Stimulated activated CD4-positive, alpha-beta T cell treated with anti-CD3 and anti-CD28 coated beads, Interleukin-2, amount 100 ng/mL, for 4 hours (primary cell): ENCODE measurements at places on chromosomes 2 and 18.

GRCh38 chr2:239855863-239856587, 169.1 kb downstream of the NDUFA10 start:
- DNase-seq = no peak

- no peak for DNase-seq
Measured at GRCh38 chr2:83944191-83944590, 514.9 kb downstream of the SUCLG1 start.

GRCh38 chr18:53534695-53535094, 689.8 kb downstream of the MBD2 start:
- DNase-seq = no peak

GRCh38 chr2:142591420-142591819, 286.0 kb upstream of the KYNU start:
- no peak for DNase-seq

DNA sequence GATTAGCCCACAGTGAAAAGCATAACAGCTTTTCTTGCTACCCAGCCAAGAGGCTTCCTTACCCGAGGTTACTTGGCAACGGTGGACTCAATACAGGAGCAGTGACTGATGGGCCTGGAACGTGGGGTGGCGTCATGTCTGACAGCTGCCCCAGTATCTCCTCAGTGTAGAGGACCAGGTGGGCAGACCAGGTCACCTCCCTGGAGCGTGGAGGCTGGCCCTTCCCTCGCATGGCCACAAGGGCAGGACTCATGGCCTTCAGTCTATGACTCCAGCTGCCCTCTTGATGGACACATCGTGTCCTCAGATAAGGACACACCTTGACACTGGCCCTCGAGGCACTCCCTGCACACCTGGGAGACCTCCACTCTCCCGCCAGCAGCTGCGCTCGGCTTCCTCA, 6.4 kb downstream of the ASPRV1 start:
- no peak for DNase-seq

GRCh38 chr2:238082151-238082550, 18.0 kb upstream of the ESPNL start:
- DNase-seq = no peak

DNA sequence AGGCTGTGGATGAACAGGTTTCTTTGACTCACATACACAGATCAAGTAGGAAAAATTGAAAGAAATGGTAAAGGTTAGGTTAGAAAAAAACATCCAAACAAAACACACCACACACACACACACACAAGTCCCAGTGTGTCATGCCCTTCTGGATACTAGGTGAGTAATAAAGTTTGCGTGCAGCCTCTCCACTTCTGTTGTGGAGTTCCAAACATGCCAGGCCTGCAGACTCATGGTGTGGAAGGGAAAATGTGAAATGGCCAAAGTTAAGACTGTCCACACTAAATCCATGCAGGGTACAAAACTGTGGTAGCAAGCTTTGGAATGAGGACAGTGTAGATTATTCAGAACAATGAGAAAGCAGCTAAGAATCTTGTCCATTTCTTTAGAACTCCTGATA, 114.6 kb downstream of the IKZF2 start:
- no peak for DNase-seq

DNA sequence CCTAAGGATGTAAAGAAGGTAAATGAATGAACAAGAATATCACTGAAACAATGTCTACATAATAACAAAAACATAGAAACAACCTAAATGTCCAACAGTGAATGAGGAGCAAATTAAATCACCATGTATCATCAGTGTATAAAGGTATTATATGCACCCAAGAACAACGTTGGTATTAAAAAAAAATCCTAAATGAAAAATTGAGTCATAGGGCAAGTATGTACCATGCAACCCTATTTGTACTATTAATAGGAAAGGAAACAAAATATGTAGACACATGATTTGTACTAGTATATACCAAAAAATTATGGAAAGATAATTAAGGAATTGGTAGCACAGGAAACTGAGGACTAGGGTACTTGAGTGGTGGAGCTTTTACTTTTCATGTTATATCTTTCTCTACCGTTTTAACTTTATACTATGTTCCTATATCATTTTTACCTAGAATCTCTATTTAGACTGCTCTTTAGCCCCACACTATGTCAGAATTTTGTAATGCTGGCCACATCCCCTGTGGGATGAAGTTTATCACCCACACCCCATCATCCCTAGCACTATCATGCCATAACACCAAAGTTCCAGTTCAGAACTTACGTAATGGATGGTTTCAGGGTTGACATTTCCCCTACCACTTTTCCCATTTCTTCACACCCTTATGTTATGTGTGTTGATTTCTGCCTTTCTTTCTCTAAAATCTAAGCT, 25.6 kb downstream of the IKZF2 start:
- no peak for DNase-seq

GRCh38 chr2:174338147-174338605, 3.4 kb downstream of the SP9 start:
- DNase-seq = no peak

- DNase-seq = no peak
Measured at GRCh38 chr2:64213532-64214275, 69.5 kb upstream of the PELI1 start.

DNA sequence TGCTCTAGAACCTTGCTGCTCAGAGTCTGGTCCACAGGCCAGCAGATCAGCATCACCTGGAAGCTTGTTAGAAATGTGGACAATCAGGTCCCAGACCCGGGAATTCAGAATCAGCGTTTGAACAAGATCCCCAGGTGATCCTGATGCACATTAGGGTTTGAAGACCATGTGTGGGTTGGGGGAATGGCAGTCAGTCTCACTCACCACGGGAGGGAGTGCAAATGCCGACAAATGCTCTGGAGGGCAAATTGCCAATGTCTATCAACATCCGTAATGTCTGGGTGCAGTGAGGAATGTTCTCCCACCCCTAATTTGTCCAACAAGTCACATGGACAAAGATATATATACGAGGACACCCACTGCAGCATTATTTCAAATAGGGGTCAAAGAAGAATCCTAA, 34.5 kb downstream of the INPP5D start:
- no peak for DNase-seq

DNA sequence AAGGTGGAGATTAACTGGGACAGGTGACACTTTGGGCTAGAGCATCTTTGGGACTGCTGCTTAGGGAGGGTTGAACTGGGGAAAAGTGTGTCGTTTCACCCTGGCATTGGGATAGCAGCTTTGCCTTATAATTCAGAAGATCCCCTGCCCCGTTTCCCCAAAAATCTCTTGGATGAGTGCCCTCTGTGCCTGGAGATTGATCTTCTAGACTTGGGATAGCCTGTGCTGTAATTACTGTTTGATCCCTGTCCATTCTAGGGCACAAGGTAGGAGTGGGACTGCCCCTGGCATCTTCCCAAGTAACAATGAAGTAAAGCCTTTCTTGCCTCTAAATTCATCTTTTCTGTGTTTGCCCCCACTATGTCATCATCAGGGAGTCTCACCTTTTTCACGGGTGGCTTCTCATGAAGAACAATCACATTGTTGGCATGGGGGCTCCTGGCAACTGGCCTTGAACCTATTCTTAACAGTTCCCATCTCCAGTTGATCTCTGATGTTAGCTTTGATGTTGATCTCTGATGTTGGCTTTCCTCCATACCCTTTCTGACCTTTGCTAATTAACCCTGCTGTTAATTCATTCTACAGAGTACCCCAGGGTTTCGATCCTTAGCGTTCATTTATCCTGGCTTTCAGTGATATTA, 21.6 kb downstream of the MTHFD2 start:
- no peak for DNase-seq

- no peak for DNase-seq
Measured at GRCh38 chr2:144679942-144680341, 160.0 kb upstream of the ZEB2 start.

DNA sequence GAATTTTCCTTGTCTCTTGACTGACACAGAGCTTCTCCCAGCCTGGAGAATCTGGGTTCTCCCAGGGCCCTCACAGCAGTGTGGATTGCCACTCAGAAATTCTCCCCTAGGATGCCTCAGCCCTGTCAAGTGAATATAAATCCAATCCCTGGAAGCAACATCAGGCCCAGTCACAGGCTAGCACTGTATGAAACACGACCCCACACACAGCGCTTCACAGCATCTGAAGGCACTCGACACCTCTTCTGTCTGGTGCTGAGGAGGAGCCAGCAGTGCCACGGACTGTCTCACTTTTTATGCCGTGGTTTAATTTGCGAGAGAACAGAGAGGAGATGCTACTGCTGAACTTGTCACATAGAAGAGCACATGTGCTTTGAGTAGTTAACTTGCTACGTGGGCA, 164.5 kb downstream of the NAPG start:
- no peak for DNase-seq

DNA sequence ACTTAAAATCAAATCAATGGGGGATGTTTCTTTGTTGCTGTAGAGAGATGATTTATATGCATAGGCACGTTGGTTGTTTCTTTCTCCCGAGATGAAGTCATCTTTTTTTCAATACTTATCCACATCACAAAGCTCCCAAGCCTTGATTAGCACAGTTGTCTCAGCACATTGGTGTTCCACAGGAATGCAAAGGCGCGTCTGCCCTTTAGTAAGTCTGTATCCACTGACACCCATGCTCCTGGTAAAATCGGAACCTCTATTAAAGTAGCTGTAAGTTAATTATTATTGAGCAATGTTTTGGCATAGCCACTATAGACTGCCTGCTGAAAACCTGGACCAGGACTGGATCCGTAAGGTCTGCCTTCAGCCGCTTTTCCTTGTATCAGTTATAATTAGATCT, 77.6 kb upstream of the RBM44 start:
- no peak for DNase-seq

DNA sequence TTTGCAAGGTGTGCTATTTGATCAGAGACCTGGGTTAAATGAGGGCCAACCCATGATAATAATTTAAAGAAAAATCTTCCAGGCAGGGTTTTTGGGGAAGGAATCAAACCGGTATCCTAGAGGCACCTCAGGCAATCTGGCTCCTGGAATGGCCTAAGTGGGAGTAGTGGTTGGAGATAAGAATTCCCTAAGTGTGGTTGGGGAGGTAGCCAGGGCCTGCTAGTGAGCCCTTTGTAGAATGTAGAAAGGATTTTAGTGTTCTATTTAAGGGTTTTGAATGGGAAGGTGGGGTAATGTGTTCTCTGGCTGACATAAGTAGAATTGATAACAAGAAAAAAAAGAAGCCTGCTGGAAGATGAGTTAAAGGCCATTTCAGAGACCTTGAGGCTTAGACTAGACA, 422.2 kb downstream of the XIRP2 start:
- no peak for DNase-seq

DNA sequence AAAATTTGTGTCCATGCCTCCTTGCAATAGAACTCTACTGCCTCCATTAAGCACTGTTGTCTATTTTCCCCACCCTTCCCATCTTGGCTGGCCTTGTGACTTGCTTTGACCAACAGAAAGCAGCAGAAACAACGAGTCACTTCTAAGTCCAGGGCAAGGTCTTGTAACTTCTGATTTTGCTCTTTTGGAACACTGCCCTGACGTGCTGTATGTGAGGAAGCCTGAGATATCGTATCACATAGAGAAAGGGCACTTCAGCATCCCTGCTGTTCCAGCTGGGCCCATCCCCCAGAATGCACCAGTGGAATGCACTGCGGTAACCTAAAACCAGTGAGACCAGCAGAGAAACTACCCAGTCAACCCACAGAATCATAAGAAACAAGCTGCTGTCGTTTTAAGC, 28.1 kb downstream of the NCKAP1 start:
- DNase-seq = no peak

GRCh38 chr2:219309278-219309677, at the start of gene PTPRN:
PTPRN (minus strand) TSS chr2:219309401; CDS start chr2:219309332, 69 bp downstream.
- no peak for DNase-seq

DNA sequence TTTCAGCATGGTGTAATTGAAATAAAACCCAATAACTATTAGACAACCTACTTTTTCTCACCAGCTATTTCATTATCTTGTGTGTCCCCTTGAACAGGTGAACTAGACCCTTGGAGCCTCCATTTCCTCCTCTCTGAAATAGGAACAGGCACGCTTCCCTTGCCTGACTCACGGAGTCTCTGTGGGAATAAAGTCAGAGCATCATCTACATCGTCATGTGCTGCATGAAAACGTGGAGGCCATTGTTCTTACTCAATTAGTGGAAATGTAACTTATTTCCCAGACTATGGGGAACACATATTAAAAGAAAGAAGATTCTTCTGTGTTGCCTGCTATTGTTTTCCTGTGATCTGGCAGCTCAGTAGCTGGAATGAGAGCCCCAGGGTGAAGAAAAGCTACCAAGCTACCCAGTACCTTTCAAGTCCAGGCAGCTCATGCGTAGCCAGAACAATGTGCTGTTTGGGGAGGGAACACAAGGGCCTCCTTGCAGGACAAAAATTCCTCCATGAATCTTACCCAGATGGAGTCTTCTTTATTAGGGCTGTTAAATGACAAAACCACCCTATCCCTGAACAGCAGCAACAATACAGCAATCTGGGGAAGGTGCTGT, 59.8 kb downstream of the SOX11 start:
- no peak for DNase-seq

DNA sequence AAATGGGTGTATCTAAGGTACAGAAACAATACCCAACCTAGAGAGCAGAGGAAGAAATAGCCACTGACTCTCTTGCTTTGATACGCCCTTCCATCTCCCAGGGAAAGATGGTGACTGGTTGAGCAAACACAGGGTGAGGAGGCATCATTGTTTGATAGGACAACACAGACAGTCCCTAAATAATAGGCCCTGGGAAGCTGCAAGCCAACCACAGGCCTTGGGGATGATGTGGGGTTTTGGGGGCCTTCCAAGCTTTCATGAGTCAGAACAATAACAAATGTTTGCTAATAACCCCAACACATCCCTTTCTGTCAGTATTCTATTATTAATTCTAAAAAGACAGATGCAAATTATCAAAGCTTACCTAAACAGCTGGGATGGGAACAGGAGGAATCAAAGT, 9.8 kb downstream of the LGALSL start:
- no peak for DNase-seq

GRCh38 chr18:48609820-48610815, 71.3 kb downstream of the CTIF start:
- DNase-seq = no peak

DNA sequence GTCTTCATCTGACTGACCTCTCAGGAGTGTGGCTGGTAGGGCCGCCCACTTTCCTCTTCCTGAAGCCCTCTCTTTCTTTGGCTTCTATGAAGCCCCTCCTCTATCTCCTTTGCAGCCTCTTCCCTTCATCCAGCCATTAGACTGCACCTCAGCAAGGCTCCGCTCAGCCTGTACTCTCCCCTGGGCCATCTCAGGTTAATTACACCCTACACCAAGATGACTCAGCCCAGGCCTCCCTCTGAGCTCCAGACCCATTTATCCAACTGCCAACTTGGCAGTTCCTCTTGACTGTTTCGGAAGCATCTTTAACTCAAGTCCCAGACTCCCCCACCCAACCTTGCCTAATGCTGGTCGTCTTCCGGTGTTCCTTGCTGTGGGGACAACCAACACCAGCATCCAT, 5.8 kb upstream of the WNT6 start:
- DNase-seq = no peak

DNA sequence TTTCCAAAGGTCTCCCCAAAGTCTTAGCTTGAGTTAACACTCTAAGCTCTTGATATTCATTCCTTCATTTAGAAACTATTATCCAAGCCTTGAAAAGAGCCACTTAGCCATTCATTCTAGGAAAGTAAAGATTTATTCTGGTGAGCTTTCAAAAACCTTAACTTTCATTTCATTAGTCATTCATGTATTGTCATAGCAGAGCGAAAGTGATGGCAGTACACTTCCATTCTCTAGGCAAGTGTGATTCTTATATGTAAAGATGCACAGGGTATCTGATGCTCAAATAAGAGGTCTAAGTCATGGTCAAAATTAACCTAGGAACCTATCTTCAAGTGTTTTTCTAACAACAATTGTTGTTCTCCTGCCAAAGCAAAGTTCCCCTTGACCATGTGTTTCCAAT, 553.0 kb upstream of the FANCL start:
- no peak for DNase-seq
